Stimulated activated CD4-positive, alpha-beta T cell treated with anti-CD3 and anti-CD28 coated beads, TNF-alpha, amount 100 ng/mL, for 48 hours (primary cell): ENCODE measurements at places on chromosomes 1 and 21.

DNA sequence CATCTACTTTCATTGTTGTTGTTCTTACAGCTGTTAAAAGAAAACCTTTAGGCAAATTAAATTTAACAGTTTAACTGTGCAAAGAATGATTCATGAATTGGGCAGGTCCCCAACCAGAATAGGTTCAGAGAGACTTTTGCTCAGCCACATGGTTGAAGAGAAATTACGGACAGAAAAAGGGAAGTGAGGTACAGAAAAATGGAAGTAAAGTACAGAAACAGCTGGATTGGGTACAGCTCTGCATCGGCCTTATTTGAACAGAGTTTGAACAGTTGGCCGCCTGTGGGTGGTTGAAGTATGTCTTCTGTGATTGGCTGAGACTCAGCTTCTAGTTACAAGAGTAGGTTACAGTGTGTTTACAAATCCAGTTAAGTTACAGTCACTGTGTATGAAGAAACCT, 210.1 kb downstream of the FGGY start:
- DNase-seq, result no peak

GRCh38 chr1:10019561-10019960, 13.2 kb upstream of the UBE4B start:
- no peak for DNase-seq

GRCh38 chr1:209176866-209177430, 406.6 kb upstream of the CAMK1G start:
- DNase-seq, result no peak

DNA sequence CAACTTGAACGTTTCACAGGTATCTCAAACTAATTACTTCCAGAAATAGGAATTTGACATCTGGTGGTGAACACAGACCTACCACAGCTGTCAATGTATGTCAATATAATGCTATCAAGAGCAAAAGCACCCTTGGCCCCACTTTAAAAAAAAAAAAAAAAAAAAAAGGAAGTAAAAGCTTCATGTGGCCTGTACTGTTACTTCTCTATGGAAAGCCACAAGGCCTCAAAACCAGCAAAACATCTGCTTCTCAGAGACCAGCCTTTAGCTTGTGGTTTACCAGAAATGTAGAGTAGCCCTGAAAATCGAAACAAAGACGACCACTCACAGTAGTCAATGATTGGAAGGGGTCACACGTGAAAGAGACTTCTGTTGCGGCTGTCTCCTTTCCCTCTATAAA, 109.6 kb downstream of the SLC45A1 start:
- no peak for DNase-seq

DNA sequence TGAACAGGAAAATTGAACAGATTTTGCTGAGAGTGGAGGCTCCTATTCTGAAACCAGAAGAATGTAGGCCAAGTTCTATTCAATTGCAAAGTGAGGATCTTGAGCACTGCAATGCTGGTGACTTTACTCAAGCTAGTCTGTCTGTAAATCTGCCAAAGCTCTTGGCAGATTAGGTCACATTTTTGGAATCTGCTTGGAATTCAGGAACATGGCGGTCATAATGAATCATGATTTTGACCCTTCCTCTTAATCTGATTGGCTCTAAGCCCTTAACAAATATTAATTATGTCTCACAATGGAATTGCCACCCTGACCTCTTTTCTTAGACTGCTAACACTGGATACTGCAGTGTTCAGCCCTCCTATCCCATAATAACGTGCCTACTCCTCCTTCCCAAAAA, 7.2 kb upstream of the GNG12 start:
- no peak for DNase-seq

DNA sequence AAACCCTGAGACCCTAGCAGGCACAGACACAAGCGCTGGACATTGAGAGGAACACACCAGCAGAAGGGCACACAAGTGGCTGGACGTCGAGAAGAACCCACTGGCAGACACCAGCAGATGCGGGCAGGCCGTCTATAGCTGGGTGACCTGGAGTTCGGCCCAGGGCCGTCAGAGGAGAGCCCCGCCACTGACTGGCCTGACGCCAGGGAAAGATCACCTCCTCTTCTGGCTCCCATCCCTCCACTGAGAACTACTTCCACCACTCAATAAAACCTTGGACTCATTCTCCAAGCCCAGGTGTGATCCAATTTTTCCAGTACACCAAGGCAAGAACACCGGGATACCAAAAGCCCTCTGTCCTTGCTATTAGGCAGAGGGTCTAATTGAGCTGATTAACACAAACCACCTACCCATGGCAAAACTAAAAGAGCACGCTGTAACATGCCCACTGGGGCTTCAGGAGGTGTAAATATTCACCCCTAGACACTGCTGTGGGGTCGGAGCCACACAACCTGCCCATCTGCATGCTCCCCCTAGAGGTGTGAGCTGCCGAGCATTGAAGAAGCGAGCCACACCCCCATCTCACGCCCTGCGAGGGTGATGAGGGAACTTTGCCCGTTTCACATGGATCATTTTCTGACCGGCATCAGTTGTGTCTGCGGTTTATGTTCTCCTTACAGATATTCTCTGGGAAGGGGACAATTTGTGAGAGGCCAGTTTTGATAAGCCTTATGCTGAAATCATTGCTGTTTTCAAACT, 104.8 kb downstream of the HLX start:
- no peak for DNase-seq

DNA sequence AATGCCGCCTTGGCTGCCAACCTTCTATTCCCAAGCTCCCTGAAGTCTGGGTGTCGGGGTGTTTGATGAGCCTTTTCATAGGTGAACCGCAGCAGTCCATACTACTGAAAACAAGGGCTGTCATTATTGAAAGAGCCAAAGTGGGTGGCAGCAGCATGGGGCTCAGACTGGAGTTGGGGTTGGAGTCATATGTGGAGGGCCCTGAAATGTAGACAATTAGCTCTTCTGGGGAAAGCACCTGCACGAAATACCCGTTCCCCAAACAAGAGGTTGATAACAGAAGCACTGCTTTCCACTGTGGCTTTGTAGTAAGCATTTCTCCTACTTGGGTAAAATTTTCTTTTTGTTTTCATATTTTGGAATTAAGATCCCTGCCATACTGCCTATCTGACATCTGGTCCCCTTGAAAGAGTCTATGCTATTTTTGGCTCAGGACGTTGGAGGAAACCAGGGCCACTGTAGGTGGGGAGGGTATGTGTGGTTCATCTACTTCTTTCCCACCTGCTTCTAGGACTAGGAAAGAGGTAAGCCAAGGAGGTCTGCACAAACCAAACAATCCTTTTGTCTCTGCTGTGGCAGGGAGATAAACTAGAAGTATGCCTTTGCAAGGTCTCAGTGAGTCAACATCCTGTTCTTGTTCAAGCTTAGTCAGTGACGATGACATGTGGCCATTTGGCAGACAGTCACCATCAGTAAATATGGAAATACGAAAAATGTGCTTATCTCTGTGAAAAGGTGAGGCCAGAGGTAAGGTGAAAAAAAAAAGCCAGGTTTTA, 197.0 kb upstream of the UBE2U start:
- no peak for DNase-seq

GRCh38 chr1:110618668-110619067, 12.5 kb upstream of the KCNA2 start:
- no peak for DNase-seq

DNA sequence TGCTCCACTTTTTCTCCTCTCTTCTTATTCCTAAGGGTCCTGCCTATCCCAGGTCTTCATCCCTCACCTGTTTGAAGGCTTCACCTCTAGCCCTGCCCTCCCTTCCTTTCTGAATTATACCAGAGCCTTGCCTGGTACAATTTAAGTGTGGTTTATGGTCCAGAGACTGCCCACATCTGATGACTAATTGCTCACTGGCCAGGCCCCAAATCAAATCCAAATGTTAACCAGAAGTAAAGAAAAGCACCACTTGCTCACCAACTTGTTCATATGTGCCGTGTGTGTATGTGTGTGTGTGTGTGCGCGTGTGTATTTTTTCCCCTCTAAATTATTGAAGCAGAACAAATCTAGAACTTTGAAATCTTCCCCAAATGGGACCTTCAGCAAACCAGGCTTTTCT, 26.4 kb downstream of the MYOM3 start:
- no peak for DNase-seq

DNA sequence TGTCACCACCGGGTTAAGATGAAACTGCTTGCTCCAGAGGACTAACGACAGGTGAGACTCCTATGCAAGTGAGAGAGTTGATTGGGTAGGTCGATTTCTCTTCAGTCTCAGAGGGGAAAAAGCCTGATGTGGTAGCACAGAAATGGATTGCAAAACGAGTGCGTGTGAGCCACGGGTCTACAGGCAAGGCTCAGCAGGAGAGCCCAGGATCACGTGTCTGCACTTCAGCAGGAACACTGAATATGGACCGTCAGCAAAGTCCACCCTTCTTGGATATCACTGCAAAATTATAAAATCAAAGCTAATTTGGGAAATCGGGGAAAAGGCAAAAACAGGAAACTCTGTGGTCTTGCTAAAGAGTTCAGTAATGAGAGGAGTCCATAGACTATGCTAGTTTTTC, 107.7 kb upstream of the ZNF648 start:
- no peak for DNase-seq

DNA sequence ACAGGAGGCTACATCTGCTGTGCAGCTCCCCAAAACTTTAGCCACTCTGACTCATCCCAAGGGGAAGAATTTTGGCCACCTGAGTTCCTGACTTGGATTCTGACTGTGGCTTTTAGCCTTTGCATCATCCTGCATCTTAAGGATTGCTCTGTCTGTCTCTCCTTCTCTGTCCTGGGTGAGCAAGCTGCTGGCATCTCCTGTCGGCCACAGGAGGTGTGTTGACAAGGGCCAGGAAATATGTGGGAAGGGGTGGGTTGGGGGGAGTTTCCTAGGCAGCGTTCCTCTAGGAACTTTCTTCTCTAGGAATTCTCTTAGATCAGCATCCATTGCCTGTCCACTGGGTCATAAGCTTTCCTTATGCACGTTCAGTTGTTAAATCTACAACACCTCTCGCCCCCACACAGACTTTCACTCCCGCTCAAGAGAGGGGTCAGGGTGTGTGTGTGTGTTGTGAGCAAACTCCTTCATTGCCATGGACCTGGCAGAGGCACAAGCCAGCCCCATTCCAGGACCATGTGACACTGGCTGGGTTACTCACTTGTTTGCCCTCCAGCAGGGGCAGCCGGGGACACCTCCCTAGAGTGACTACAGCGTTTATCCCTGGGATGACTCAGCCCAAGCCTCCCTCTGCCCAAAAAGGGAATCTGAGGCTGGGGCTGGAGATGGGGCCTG, 145.0 kb upstream of the DUSP10 start:
- no peak for DNase-seq

DNA sequence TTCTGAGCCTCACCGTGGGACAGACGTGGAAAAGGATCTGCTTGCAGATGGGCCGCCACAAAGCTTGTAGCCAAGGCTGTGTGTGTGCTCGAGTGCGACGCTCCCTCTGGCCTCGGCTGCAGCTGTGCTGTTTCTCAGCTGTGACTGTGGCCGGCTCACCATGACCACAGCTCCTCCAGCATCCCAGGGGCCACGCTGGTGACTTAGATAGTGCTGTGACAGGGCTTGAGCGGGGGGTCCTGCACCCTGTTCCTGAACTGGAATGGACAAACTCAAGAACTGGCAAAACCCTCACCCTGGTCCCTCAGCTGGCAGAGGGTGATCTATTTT, 17.4 kb upstream of the ACTRT2 start:
- DNase-seq, result no peak

DNA sequence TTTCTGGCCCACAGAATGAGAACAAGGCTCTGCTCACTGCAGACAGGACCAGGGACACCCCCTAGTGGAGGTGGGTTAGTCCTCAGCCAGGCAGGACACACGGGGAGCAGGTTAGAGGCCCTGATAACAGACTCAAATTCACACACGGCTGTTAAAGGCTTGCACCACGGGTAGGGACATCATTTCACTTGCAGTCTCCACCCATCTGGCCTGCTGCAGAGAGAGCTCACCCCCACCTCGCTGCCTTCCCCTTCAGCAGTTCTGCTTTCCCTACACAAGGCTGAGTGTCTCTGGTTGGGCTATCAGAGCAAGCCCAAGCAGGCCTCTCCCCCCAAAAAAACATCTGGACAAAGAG, 20.6 kb downstream of the MEF2D start:
- no peak for DNase-seq

DNA sequence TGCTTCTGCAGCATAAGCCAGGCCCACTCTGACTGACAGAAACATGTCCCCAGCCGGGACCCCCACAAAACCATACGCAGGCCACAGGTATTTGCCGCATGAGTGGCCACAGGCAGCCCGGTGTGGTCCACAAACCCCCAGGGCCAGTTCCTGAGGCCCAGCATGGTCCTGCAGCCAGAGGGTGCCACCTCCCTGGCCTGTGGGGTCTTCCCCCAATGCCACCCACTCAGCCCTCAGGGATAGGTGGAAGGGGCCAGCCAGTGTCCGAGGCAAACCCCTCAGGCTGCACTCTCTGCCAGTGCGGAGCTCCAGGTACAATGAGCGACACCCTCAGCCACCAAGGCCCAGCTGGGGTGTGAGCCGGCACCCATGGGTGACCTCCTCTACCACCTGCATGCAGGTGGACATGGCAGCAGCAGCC, 43.5 kb downstream of the UBE2G2 start:
- no peak for DNase-seq

DNA sequence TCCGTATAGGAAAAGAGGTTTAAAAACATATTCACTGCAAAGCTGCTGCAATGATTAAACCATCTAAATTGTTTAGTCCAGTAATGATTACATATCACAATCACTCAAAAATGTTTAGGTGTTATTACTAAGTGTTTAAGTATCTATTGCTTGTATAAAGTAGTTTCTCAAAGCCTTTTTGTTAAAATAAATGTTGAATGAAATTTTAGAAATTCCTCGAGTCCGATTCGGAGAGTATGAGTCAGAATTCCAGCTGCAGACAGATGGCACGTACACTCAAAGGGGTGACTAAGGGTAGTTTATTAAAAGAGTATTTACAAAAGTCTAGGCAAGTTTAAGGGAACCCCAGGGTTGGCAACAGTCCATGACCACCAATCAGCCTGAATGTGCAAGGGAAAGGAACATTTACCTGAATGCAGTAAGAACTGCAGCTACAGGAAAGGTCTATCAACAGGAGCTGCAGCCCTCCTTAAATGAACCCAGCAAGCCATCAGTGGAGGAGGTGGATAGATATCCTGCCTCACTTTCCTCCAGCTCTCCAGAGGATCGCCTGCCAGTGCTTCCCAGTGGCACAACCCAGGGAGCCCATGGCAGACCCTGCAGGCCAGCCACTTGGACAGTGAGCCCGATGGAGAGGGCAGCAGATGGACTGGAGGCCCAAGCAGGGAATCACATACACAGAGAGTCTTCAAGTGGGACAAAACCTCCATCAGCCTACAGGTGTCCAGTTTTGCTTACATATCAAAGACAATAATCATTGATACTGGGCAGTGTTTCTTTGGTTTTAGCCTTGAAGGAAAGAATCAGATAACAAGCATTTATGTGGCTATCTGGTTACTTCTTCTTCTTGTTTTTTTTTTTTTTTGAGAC, 92.1 kb upstream of the SLC44A3 start:
- no peak for DNase-seq

GRCh38 chr1:31843506-31843905, 27.7 kb upstream of the SPOCD1 start:
- no peak for DNase-seq

- DNase-seq, result no peak
Observed at GRCh38 chr1:37244815-37245214, 210.5 kb upstream of the GRIK3 start.

GRCh38 chr1:3049905-3050304, 19.1 kb upstream of the PRDM16 start:
- no peak for DNase-seq

GRCh38 chr1:205480349-205480985, 24.0 kb upstream of the CDK18 start:
- DNase-seq, result peak; percentile 35

GRCh38 chr1:67586596-67586995, 98.4 kb upstream of the GADD45A start:
- no peak for DNase-seq

GRCh38 chr1:25766721-25767436, 33.1 kb upstream of the SELENON start:
- no peak for DNase-seq
